ENCODE measurements at places on chromosomes 2 and 18. TPM values are rescaled to one million over a fixed set of nuclear protein-coding genes. Genes with fewer than 3 reads are reported as not detected.
A peak's percentile ranks its signal among the peaks of the same experiment; 100 is the strongest.

Gene PARD3B
- 1.6 TPM for total RNA-seq

DNA sequence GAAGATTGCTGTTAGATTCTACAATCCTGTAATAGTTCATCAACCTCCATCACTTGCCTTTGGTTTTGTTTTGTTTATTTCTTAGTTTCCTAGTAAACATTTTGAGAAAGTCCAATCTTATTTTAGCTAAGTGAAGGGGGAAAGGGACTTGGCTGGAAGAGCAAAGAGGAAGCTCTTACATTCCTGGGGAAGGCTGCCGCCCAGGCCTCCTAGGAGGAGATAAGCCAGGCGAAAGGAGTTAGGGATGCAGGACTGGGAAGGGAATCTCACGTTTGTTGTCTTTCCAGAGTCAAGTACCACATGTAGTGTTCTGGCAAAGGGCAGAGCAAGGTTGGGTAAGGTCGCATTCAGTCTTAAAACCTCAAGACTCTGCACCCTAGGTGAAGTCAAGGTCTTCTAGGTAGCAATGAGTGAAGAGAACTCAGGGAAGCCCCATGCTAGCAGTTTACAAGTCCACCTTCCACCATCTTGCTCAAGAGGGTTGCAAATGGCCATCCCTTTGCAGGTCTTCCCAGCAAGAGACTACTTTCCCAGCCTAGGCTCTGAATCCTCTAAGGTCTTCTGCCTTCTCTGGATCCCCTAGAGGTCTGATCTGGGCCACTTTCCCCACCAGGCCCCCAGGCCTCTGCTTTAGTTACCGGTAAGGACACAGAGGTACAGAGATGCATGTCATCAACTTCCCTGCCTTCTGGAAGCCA lies 320.7 kb downstream of the CYP26B1 start:
- DNase-seq: no peak

DNA sequence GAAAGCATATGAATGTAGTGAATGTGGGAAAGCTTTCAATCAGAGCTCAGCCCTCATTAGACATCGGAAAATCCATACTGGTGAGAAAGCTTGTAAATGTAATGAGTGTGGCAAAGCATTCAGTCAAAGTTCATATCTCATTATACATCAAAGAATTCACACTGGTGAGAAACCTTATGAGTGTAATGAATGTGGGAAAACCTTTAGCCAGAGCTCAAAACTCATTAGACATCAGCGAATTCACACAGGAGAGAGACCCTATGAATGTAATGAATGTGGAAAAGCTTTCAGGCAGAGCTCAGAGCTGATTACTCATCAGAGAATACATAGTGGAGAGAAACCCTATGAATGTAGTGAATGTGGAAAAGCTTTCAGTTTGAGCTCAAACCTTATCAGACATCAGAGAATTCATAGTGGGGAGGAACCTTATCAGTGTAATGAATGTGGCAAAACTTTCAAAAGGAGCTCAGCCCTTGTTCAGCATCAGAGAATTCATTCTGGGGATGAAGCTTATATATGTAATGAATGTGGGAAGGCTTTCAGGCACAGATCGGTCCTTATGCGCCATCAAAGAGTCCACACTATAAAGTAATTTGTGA lies 5.0 kb downstream of the ZNF397 start:
- no peak for DNase-seq

- DNase-seq: peak; percentile 62
Observed at GRCh38 chr2:28750316-28751251, 1.0 kb upstream of the PPP1CB start.

DNA sequence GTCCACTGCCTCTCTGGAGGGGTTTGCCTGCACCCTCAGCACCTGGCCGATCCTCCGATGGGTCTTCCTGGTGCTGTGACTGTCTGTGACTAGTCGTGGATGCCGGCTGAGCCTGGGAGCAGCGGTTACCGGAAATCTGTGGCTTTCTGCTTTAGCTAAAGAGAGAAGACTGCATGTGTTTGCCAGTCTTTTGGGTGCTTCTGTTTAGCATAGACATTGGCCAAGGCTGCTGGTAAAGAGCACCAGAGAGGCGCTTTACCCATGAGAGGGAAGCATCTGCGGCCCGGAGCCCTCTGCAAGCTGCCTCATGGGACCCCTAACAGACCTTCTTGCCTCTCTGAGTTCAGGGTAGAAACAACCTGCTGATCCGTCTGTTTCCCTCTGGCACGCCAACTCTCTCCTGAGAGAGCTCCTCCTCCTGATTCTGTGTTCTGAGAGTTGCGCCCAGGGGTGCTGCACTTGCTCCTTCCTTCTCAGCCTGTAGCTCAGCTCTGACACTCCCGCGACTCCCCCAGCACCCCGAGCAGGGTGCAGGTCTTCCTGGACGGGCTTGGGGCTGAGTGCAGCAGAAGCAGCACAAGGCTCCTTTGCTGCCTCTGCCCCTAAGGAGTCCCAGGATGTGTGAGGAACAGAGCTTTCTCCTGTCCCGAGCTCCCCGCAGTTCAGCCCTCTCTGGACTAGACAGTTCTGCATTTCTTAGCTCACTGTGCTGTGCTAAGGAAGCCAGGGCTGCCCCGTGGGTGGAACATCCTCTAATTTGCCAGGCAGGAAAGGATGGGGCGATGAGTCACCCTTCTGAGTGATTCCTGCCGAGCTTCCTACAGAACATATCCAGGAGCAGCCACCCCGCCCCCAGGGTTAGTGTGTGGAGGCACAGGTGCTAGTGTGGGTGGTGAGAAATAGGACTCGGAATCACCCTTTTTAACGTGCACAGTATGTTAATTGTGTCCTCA lies 203.2 kb downstream of the SH3RF3 start:
- peak; percentile 96 for DNase-seq

DNA sequence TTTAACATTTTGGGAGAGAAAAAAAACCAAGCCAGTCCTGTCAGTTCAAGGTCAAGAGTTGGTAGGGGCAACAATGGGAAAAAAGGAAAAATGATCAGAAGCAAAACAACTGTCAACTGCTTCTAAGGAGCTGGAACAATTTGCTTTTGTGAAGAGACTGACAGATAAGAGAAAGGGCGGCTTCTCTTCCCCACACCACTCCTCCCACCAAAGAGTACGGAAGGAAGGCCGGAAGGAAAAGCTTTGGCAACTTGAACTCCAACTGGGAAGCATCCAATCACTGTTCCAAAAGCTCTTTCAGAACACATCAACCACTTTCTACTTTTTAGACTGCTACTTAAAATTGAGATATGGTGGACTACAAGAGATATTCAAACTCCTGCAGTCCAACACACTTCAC lies 57.8 kb upstream of the NFU1 start:
- no peak for DNase-seq

DNA sequence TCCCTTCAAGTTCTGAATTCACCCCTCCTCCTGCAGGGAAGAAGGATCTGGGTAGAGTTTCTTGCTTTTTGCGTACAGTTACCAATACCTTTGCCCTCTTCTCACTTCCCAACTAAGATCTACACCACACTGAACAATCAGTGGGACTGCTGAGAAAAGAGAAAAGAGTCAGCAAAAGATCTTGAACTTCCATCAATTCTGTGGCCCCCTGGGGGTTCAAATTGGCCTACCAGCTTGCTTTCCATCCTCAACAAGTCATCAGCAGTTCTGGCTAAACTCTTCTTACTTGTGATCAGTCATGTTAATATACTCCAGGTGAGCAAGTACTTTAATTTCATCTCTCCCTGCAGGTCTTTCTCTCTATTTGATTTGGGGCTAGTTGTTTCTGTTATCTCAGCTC lies 739.3 kb upstream of the LRRTM4 start:
- DNase-seq: no peak

- DNase-seq: peak; percentile 57
Observed at GRCh38 chr2:55511508-55512124, 7.9 kb upstream of the CFAP36 start.

DNA sequence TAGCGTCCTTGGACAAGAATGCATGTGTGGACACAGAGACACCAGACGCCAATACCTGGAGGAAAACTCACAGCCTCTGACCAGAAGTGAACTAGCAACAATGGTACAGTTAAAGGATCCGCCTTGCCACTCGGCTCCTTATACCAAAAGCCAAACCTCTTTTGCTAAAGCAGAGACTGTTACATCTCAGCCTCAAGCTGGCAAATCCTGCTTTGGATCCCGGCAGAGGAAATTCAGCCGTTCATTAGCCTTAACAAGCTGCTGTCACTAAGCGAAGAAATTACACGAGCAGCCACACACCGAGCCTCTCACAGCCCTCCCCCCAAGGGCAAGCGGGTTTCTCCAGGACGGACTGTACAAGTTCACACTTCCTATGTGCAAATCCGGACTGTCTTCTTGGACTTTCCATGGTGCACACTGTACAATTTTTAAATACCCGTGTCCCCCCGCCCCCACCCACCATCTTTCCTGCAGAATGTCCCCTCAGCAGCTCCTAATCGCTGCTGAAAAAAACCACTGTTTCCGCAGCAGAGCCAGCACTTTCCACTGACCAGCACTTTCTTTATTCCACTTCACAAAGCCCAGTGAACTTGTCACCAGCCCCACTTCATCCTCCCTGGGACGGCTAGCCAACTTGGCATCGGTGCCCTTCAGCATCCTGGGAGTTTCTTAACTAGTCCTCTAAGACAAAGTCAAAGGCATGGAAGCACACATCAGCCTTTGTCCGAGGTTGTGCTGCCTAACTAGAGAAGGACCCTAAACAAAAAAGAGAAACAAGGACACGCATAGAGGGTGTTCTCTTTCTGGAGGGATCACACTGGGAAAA lies 1.5 kb downstream of the KLF7 start:
- peak; percentile 68 for DNase-seq

DNA sequence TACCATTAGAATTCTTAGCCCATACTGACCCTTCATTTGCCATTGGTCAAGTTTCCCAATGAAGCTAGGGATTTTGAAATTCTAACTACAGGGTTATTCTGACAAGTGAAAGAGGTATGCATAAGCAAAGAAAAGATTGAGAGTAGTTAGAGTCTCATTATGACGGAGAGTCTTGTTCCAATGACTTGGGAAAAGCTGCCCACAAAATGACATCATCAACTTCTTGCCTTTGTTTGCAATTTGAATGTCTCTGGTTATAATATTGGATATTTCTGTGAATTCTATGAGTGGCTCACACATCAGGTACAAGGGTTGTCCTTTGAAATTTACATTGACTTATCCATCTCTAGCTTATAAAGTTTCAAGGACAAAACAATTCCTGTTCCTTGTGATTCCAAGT lies 772.2 kb downstream of the TRIB2 start:
- DNase-seq: no peak

Gene EGR4
- total RNA-seq: not detected

DNA sequence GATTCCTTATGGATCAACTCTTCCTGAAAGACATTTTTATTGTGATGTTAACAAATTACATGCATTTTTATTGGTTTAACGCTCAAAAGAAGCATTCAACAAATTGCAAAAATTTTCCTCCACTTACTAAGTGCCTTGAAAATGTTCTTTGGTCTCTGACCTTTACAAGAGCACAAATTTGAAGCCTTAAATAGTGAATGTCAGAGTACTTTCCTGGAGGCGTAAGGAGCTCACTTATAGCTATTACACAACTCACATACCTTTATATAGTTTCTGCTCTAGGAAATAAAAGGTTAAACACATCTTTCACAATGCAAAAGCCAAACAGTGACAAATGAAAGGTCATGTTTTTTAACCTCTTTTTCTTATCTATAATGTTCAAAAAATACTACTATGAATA lies 405.7 kb upstream of the ZNF804A start:
- no peak for DNase-seq

GRCh38 chr18:53698907-53699306 lies 525.6 kb downstream of the MBD2 start:
- peak; percentile 12 for DNase-seq

GRCh38 chr2:181588546-181588945 lies 68.4 kb downstream of the CERKL start:
- no peak for DNase-seq

GRCh38 chr2:113799375-113799774 lies 42.9 kb upstream of the SLC35F5 start:
- peak; percentile 11 for DNase-seq

DNA sequence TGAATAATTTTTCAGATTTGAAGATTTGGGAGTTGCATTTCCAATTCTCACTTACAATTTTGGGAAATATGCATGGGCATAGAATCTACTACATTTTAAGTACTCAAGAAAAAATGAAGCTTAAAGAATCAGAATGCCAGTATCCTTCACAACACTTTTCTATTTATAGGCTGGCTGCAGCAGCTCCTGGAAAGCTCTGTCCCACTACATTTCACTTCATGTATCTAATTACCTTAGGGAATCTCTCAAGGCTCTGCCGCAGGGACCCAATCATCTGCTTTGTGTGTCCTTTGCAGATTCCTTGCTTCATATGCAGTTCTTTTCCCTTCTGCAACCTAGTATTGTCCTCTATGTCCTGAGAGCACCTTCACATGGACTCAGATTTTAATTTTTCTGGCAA lies 102.9 kb downstream of the NUP35 start:
- DNase-seq: no peak

Gene ARHGEF33
- total RNA-seq: 0.02 TPM

- no peak for DNase-seq
Observed at GRCh38 chr2:236625156-236625690, 55.6 kb downstream of the ACKR3 start.

GRCh38 chr18:579238-579637 lies 942 bp upstream of the CETN1 start:
- no peak for DNase-seq

DNA sequence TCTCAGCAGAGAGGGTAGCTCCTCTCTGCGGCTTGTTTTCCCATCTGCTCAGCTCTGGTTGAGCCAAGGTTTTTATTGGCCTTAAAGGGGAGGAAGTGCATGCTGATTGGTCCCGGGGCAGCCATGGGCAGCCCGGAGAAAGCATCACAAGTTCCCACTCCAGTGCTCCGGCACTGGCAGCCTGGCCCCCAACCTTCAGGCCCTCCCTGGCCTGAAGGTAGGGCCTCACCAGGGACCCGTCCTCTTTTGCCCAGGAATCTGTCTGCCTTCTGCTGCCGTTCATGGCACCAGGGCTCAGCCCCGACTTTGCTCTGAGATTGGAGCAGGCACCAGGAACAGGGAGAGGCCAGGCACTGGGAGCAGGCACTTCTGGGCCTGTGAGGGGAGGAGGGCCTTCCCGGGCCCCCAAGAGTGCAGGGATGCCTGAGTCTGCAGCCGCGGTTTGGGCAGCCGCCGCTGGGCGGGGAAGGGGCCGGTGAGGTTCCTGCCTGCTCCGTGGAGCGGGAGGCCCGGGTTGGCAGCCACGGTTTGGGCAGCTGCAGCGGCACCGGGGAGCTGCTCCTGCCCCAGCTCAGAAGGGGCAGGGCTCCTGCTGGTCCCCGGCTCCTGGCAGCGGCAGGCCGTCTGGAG lies 17.5 kb upstream of the ILKAP start:
- DNase-seq: no peak

Gene NR4A2
- not detected for total RNA-seq

Gene FRZB
- 0.10 TPM for total RNA-seq

DNA sequence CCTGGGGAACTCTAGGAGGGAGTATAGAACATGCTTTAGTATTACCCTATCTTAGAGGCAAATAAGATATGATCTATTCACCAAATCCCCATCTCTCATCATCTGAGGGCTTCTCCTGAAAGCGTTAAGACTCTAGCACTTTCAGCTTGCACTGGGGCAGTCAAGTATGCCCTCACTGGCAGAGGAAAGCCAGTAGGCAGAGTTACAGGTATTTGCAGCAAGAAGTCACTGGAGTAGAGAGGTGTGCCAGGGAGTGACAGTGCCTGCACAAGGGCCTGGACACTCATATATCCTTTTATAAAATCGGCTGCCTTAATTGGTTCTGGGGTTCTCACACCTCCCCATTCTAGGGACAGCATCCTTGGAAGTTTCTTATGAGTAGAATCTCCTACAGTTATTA lies 31.9 kb upstream of the CCDC85A start:
- no peak for DNase-seq

GRCh38 chr2:43525506-43525905 lies 70.3 kb downstream of the THADA start:
- DNase-seq: no peak
